ENCODE measurements at places on chromosomes 6 and 20.

- no peak for DNase-seq
Observed at GRCh38 chr20:3730803-3731672, 1.4 kb upstream of the HSPA12B start.

DNA sequence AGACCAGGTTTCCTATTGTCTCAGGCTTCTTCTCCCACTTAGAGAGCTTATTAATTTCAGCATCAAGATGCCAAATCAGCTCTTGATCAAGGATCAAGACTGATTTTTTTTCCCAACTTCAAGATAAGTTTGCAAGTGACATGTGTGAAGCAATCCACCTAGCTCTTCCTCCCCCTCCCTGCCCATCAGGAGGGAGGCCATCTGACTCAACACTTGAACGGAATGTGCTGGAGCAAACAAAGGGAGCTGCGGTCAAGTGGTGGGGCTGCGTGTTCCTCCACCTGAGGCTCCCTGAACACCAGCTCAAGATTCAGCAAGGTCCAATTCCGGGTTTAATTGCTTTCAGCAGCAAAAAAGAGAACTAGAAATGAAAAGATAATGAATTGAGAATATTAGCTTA is 38.7 kb downstream of the TTI1 start:
- no peak for DNase-seq

DNA sequence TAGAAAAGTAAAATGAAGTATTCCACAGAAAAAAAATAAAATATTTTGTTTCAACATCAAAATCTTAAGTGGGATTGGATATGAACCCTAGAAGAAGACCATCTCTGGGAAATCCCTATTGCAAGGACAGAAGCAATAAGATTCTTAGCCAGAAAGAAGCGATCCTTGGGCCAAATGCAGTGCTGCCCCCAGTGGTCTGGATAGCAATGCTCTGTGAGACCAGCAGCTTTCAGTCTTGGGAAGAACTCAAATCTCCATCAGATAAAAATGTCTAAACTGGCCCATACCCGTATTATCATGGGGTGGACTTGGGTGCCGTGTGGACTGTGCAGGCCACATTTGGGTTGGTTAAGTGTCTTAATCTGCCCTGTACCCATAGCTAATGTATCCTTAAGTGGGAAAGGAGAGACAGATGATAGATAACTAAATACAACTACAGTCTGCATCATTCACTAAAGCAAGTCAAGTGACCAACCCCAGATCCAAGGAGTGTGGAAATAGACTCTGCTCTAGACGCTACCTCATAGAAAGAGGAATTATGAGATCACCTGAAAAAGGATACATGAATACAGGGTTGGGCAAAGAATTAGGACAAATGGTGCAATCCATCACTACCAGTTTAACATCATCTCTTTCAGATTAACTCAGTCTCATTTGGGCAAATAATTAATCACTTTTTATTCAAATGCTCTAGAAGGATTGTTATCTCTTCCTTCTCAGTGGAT is 38.9 kb upstream of the SNAP25 start:
- no peak for DNase-seq

DNA sequence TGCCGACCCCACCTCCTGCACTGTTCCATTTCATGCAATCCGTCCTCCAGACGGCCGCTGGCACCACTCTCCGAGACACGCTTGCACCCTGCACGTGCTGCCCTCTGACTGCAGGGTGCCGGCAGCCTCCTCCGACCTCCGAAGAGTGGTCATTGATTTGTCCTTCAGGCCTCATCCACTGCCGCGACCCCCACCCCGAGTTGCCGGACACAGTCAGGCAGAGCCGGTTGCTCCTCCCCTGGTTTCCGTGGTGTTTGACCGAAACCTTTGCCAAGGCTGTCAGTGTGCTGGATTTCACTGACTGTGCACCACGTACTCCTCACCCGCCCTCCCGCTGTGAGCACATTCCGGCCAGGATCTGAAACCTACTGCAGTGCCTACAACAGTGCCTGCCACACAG is 156.4 kb upstream of the PDE10A start:
- no peak for DNase-seq

DNA sequence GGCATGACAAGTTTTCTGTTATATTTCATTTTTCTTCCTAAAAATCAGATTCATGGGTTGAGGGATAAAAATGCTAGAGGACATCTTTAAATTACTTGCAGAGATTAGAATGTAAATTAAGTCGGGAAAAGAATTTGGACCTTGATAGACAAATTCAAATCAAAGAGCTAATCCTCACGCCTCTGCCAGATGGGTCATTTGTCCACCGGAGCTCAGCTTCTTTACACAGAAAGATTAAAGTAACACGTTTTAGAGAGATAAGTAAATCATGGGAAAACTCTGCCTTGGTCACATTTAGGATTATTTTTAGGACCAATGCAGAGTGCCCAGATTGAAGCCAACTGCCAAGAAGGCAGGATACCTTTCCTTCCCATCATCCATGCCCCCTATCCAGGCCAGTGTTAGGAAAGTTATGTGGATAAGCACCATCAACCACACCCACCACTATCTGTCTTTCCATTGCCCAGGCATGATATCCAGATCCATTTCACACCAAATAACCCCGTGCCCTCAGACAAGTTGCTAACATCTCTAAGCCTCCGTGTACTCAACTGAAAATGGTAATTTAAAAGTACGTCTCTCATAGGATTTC is 397.4 kb upstream of the PLCB4 start:
- no peak for DNase-seq
